Anterior cingulate cortex (tissue), 58 donors: ENCODE measurements at places on chromosomes 4 and X.

- DNase-seq = no peak
Measured at GRCh38 chr4:126772662-126773061, 860.1 kb upstream of the INTU start.

DNA sequence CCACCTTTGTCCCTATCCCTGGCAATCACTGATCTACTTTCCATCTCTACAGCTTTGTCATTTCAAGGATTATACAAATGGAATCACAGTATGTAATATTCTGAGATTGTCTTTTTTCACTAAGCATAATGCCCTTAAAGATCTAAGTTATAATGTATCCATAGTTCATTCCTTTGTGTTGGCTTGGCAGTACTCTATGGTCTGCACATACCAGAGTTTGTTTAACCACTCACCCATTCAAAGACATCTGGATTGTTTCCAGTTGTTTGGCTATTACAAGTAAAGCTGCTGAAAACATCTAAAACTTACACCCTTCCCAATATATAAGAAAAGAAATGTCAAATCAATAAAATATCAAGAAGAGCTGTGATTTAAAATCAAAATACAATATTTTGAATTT is 26.0 kb upstream of the AWAT1 start:
- DNase-seq = no peak

GRCh38 chr4:14196131-14196530 is 568.6 kb upstream of the BOD1L1 start:
- DNase-seq = no peak

DNA sequence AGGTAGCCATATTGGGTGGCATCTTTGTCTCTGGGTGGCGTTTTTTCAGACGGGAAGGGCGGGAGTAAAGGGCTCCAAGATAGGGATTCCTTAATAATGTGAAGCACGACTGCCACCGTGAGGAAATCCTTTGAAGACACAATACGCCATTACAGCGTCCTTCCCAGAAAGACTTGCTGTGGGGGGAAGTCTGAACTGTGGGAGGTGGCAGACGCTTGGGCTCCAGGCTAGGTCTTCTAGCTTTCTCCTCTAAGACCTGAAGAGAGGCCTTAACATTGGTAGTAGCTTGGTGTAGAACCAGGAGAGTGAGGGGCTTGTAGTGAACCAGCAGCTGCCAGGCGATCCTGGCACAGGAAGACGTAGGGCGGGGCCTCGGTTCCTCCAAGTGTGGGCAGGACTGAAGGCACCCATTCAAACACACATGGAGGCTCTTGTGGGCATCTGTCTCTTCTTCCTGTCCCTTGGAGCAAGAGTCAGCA is 197.3 kb downstream of the OR13H1 start:
- DNase-seq = no peak

GRCh38 chr4:8580321-8581093 is at the start of gene GPR78:
GPR78 (plus strand) TSS chr4:8580392; CDS start chr4:8580983, 591 bp downstream.
- DNase-seq = no peak

DNA sequence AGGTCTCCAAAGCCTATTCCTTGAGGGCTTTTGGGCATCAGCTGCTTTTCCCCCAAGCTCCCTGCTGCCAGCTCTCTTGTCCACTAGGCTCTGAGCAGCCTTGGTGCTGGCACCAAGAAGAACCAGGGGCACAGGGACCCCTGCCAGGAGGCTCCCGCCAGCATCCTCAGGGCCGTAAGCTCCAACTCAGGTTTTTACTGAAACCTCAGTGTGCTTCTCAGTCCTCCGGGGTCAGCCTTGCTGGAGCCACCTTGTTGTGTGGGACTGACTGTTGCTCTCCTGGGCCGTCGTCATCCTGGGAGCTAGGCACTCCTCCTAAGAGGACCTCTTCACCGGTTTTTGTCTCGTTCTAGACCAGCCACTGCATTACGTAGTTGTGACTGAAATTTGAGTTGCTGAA is 38.9 kb downstream of the NOP14 start:
- no peak for DNase-seq

DNA sequence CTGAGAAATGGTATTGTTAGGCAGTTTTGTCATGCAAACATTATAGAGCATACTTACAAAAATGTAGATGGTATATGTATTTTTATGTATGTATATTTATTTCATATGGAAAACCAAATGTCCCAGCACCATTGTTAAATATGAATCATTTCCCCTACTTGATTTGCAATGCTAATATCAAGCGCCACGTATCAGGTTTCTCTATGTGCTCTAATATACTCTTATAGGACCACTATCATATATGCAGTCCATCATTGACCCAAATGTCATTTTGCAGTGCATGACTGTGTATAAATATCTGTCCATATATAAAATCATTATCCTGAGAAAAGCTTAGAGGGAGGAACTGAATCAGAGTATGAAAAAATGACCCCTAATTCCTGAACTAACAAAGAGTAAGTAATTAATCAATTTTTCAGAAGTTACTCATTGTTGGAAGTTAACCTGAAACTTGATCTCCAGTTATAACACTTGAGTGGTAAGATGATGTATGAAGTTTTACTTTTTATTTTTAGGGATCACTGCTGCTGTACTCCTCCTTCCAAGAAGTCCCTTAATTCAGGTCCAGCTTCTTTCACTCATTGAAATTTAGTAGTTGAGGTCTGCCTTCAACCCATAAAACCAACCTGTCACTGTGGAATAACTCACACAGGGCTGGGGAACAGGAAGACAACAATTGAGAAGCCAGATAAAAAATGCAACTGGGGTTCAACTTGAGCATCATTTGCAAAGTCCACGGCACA is 134.8 kb upstream of the LDB2 start:
- DNase-seq = no peak

GRCh38 chr4:155114790-155115189 is 93.6 kb upstream of the NPY2R start:
- DNase-seq = no peak
